ENCODE measurements at places on chromosomes 16 and 17. TPM values are rescaled to one million over a fixed set of nuclear protein-coding genes. Genes with fewer than 3 reads are reported as not detected.

GRCh38 chr17:18993905-18994526 lies 10.5 kb downstream of the FAM83G start:
- H3K27ac ChIP-seq: no peak overlapping the region
- H3K36me3 ChIP-seq: no peaks in the 10 kb centered on the region
- H3K4me3 ChIP-seq: no peak overlapping the region

DNA sequence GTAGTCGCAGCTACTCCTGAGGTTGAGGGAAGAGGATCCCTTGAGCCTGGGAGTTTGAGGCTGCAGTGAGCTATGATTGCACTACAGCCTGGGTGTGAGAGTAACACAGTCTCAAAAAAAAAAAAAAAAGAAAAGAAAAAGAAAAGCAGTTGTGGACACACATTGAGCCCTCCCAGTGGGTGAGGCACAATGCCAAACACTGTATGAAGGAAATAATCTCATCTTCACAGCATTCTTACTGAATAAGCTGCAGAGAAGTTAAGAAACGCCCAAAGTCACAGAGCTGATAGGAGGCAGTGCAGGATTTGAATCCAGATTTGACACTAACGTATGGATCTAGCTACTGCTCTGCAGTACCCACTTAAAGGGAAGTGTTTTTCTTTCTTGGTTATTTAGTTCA lies 5.9 kb upstream of the LYZL6 start:
- no peaks in the 10 kb centered on the region for H3K36me3 ChIP-seq
- H3K27me3 ChIP-seq: no peaks in the 10 kb centered on the region
- H3K27ac ChIP-seq: no peak overlapping the region
- no peaks in the 10 kb centered on the region for H3K4me1 ChIP-seq
- no peak overlapping the region for H3K4me3 ChIP-seq

DNA sequence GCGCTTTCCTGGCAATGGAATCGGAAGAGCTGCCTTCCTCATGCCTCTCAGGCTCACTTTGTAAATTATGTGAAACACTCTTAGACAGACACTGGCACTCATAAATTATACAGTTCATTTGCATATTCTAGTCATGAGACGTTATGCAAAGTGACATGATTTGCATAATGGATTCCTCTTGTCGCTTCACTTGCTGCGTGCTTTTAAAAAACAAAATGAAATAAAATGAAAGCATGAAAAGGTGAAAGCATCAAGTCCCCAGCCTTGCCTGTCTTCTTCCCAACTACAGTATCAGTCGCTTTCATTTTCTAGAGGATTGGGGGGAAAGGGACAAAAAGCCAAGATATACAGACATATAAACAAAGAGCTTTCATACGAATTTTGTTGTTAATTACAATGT lies 252.8 kb upstream of the PMFBP1 start:
- no peak overlapping the region for H3K4me3 ChIP-seq
- DNase-seq: no peak
- no peaks in the 10 kb centered on the region for H3K36me3 ChIP-seq
- no peak overlapping the region for H3K27ac ChIP-seq
- no peaks in the 10 kb centered on the region for H3K4me1 ChIP-seq
- H3K27me3 ChIP-seq: no peaks in the 10 kb centered on the region

GRIN2A gene
- under 0.01 TPM for total RNA-seq

DNA sequence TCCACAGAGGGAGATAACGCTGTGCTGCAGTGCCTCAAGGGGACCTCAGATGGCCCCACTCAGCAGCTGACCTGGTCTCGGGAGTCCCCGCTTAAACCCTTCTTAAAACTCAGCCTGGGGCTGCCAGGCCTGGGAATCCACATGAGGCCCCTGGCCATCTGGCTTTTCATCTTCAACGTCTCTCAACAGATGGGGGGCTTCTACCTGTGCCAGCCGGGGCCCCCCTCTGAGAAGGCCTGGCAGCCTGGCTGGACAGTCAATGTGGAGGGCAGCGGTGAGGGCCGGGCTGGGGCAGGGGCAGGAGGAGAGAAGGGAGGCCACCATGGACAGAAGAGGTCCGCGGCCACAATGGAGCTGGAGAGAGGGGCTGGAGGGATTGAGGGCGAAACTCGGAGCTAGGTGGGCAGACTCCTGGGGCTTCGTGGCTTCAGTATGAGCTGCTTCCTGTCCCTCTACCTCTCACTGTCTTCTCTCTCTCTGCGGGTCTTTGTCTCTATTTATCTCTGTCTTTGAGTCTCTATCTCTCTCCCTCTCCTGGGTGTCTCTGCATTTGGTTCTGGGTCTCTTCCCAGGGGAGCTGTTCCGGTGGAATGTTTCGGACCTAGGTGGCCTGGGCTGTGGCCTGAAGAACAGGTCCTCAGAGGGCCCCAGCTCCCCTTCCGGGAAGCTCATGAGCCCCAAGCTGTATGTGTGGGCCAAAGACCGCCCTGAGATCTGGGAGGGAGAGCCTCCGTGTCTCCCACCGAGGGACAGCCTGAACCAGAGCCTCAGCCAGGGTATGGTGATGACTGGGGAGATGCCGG lies 769 bp downstream of the CD19 start:
- peaks cover 14% of the 10 kb centered on the region for H3K4me1 ChIP-seq
- no peaks in the 10 kb centered on the region for H3K27me3 ChIP-seq
- DNase-seq: no peak

- H3K36me3 ChIP-seq: no peaks in the 10 kb centered on the region
- H3K4me1 ChIP-seq: no peaks in the 10 kb centered on the region
- no peak overlapping the region for H3K27ac ChIP-seq
- H3K27me3 ChIP-seq: no peaks in the 10 kb centered on the region
Measured at GRCh38 chr17:40363111-40363827, 1.3 kb downstream of the GJD3 start.

NAE1 gene
- total RNA-seq: 35.2 TPM

CPHXL2 gene
- not detected for total RNA-seq

SLC47A2 gene
- not detected for total RNA-seq

BAHCC1 gene
- total RNA-seq: 22.6 TPM

- no peak overlapping the region for H3K4me3 ChIP-seq
- peaks cover 5% of the 10 kb centered on the region for H3K4me1 ChIP-seq
- peaks cover 5% of the 10 kb centered on the region for H3K36me3 ChIP-seq
- H3K27me3 ChIP-seq: no peaks in the 10 kb centered on the region
- no peak for DNase-seq
Measured at GRCh38 chr16:17168181-17168580, 302.6 kb downstream of the XYLT1 start.

- peak overlapping the region; percentile 59 for H3K27ac ChIP-seq
- no peaks in the 10 kb centered on the region for H3K36me3 ChIP-seq
- H3K27me3 ChIP-seq: no peaks in the 10 kb centered on the region
- peak overlapping the region; percentile 9 for H3K4me3 ChIP-seq
- DNase-seq: no peak
- H3K4me1 ChIP-seq: peaks cover 25% of the 10 kb centered on the region
Measured at GRCh38 chr16:10865991-10866966, 10.7 kb upstream of the CIITA start.

HOXB13 gene
- total RNA-seq: not detected

DNA sequence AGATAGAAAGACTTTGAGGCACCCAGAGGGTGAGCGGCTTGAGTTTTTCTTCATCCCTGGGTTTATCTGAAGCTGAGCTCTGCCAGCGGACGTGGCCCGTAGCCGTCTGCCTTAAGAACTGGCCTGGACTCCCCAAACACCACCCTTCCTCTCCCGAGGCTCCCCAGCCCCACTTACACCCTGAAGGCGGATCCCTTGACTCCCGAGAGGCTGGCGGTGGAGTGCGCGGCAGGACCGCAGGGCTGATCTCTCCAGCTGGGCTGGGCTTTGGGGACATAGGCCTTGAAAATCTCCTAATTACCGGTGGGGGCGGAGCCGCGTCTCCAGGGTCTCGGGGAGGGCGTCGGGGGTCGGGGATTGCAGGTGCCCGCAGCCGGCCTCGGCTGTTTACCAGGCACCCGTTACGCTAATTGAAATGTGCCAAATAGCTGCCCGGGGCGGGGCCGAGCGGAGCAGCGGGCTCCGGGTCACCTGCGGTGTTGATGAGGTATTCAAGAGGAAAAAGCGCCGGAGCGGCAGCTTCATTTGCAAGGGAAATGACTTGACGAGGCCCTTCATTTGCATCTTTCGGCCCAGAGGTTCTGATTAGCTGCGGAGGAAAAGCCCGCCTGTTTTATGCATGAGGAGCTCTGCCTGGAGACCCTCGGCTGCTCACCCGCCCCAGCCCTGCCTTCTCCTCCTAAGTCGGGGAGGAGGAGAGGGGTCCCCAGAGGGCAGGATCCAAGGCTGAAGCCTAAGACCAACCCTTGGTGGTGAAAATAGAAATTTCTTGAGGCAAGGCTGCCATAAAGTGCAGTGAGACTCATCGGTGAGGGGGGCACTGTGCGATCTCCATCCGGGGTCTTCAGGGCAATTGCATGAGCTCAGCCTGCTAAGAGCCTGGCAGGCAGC lies 100.7 kb downstream of the MGAT5B start:
- DNase-seq: no peak
- no peak overlapping the region for H3K27ac ChIP-seq
- H3K4me3 ChIP-seq: no peak overlapping the region
- H3K27me3 ChIP-seq: peaks cover 82% of the 10 kb centered on the region

DNA sequence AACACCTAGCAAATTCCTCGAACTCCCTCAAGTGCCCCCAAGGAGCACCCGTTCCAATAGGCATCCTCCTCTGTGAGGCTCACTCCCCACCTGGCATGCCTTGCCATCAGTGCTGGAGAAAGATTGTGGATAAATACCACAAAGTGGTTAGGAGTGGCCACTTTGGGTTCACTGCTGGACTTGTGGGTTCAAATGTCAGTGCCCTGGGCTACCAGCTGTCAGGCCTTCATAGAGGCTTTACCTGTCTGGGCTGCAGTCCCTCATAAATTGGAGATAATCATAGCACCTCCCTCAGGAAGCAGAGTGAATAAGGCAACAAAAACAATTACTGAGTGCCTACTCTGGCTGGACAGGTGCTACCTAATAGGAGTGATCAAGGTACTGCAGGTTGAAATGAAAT lies 1.5 kb upstream of the SYT17 start:
- H3K4me3 ChIP-seq: no peak overlapping the region
- peaks cover 16% of the 10 kb centered on the region for H3K4me1 ChIP-seq
- no peak for DNase-seq
- H3K36me3 ChIP-seq: no peaks in the 10 kb centered on the region
- H3K27me3 ChIP-seq: no peaks in the 10 kb centered on the region
- H3K27ac ChIP-seq: no peak overlapping the region

HYDIN gene
- 0.21 TPM for total RNA-seq

ACAP1 gene
- 33.1 TPM for total RNA-seq

CHRNE gene
- total RNA-seq: 0.22 TPM

- no peaks in the 10 kb centered on the region for H3K4me1 ChIP-seq
- no peak for DNase-seq
- H3K4me3 ChIP-seq: no peak overlapping the region
- peaks cover 95% of the 10 kb centered on the region for H3K36me3 ChIP-seq
Measured at GRCh38 chr17:29518359-29518758, 48.5 kb downstream of the ABHD15 start.

DNA sequence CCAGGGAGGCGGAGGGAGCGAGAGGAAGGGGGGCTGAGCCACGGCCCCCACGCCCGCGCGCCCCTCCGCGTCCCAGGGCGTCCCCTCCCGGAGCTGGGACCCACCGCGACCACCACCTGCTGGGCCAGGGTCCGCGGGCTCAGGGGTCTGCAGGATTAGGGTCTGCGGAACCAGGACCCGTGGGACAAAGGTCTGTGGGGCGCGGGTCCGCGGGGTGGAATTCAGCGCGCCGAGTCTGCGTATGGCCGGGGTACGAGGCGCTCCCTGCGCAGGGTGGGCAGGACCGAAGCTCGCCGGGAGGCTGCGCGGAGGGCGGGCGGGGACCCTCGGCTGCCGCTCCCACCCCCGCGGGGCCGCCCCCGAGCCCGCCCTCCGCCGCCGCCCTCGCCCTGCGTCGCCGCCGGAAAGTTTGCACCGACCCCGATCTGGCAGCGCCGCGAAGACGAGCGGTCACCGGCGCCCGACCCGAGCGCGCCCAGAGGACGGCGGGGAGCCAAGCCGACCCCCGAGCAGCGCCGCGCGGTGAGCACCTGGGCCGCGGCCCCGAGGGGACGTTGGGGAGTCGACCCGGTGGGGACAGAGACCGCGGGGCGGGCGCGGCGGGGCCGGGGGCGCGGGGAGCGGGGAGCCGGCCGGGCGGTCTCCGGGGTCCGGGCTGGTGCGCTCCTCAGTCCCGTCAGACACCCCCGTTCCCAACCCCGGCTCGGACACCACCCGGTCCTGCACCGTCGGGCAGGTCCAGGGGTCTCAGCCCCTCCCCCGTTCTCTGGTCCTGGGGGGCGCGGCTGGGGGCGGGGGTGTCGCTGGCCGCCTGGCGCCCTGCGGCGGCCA lies at the start of gene GCGR:
Gene GCGR, plus strand, starts transcription at position 423 of the 831 bp plus-strand sequence. CDS start 4,869 bp downstream, outside the sequence.
- no peak within 1 kb of the TSS for H3K27ac ChIP-seq
- H3K36me3 ChIP-seq: no peaks in the 10 kb centered on the region
- H3K4me3 ChIP-seq: peak within 1 kb of the TSS; percentile 30
- H3K4me1 ChIP-seq: peaks cover 5% of the 10 kb centered on the region
- peaks cover 85% of the 10 kb centered on the region for H3K27me3 ChIP-seq

- peak overlapping the region; percentile 70 for H3K27ac ChIP-seq
- H3K27me3 ChIP-seq: no peaks in the 10 kb centered on the region
- no peaks in the 10 kb centered on the region for H3K36me3 ChIP-seq
- DNase-seq: no peak
Measured at GRCh38 chr17:57943140-57943539, 12.1 kb downstream of the CUEDC1 start.

- H3K4me3 ChIP-seq: no peak overlapping the region
- DNase-seq: no peak
- no peak overlapping the region for H3K27ac ChIP-seq
Measured at GRCh38 chr16:76338472-76338871, 61.3 kb downstream of the CNTNAP4 start.

GRCh38 chr17:28792877-28793661 lies 49.3 kb downstream of the TRAF4 start:
- no peak for DNase-seq
- H3K27ac ChIP-seq: no peak overlapping the region
- H3K36me3 ChIP-seq: no peaks in the 10 kb centered on the region
- H3K27me3 ChIP-seq: no peaks in the 10 kb centered on the region
- H3K4me1 ChIP-seq: peaks cover 4% of the 10 kb centered on the region
- H3K4me3 ChIP-seq: no peak overlapping the region

DNA sequence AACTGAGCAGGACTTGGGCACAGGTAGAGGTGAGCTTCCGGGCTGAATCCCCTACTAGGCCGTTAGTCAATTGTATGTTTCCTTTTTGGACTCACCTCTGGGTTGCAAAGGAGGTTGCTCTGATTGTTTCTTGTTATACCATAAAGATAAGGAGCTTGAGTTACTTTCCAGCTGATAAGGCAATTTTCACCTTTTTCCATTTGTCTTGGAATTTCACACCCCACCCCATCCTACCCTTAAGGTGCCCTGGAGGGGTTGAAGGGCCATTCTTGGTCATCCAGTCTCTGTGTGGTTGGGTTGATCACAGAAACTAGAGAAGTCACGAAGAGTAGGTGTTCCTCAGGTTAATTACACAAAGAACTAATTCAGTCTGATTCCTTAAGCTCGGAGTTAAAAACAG lies 162.2 kb downstream of the CDH13 start:
- H3K36me3 ChIP-seq: no peaks in the 10 kb centered on the region
- no peaks in the 10 kb centered on the region for H3K27me3 ChIP-seq
- no peak for DNase-seq
- no peak overlapping the region for H3K27ac ChIP-seq

ABCA9 gene
- total RNA-seq: 118 TPM

- DNase-seq: no peak
- H3K4me3 ChIP-seq: no peak overlapping the region
- no peaks in the 10 kb centered on the region for H3K27me3 ChIP-seq
- no peaks in the 10 kb centered on the region for H3K36me3 ChIP-seq
- no peak overlapping the region for H3K27ac ChIP-seq
Measured at GRCh38 chr16:89446136-89446974, 44.0 kb downstream of the ANKRD11 start.

GRCh38 chr17:79819085-79819484 lies 20.2 kb downstream of the CBX4 start:
- no peak overlapping the region for H3K4me3 ChIP-seq
- DNase-seq: no peak
- H3K27ac ChIP-seq: no peak overlapping the region
- H3K27me3 ChIP-seq: peaks cover 40% of the 10 kb centered on the region
- H3K4me1 ChIP-seq: peaks cover 13% of the 10 kb centered on the region

TMEM219 gene
- 144 TPM for total RNA-seq

All from tibial nerve (tissue), 4 donors.